Cortex of kidney (tissue), 1 donor: ENCODE measurements at places on chromosomes 7 and 10.

- no peak for DNase-seq
Measured at GRCh38 chr7:16189026-16189715, 232.2 kb downstream of the CRPPA start.

DNA sequence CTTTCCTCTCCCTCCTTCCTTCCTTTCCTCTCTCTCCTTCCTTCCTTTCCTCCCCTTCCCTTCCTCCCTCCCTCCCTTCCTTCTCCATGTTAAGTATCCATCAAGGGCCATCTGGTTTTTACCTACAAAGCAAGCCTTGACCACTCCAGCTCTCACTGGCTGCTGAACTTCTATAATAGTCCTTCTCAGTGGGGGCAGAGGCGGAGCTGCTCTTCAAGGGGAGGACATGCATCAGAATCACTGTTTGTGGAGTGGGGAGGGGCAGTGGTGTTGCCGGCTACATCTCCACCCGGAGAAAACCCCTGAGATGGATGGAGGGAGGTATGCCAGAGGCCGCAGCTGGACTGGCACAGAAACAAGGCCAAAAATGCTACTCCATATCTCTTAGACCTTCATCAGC, 25.9 kb downstream of the LAMB1 start:
- DNase-seq, result no peak

DNA sequence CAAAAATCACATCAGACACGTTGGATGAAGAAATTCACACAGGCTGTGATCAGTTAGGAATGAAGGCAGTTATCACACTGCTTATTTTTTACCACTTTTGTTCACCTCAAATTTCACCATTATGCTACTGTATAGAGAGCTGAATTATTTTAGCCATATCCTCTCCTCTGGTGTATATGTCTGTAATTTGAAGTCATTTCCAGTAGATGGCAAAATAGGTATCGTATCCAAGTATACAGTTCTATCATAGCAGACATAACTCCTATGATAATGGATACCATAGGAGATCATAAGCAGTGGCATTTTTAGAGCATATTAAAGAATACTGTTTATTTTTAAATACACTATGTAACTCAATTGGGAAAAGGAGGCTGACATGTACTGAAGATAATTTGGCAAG, 909.7 kb downstream of the DNAJB9 start:
- no peak for DNase-seq

- no peak for DNase-seq
Measured at GRCh38 chr10:1551636-1552338, 185.5 kb downstream of the ADARB2 start.
